GM12892 (cell line): ENCODE measurements at places on chromosomes 2 and 18.

DNA sequence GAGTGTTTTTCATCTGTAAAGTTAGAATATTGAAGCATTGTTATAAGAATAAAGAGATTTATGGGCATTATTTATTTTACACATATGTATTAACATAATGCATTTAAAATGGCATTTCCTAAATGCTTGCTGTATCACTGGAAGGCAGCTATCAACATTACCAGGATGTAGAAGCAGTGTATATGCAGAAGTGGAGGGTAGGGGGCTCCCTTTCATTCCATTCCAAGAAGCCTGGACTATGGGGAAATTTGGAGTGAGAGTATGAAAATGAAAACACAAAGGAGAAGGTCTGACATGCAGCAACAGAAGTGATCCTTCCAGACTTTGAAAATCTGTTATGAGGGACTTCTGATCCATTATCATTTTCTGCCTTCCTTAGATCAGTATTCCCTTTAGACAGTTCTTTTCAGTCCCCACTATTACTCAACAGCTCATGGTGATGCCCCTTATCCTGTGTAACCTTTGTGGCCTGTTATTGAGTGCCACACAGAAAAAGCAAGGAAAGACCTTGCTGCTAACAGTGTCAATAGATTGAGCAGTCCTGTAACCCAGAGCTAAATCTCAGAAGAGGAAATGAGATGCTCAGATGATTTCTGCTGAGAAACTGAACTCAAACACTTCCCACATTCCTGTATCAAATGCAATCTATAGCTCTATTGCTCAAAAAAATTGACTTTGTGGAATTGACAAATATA lies 216.6 kb downstream of the HNMT start:
- DNase-seq, result no peak

DNA sequence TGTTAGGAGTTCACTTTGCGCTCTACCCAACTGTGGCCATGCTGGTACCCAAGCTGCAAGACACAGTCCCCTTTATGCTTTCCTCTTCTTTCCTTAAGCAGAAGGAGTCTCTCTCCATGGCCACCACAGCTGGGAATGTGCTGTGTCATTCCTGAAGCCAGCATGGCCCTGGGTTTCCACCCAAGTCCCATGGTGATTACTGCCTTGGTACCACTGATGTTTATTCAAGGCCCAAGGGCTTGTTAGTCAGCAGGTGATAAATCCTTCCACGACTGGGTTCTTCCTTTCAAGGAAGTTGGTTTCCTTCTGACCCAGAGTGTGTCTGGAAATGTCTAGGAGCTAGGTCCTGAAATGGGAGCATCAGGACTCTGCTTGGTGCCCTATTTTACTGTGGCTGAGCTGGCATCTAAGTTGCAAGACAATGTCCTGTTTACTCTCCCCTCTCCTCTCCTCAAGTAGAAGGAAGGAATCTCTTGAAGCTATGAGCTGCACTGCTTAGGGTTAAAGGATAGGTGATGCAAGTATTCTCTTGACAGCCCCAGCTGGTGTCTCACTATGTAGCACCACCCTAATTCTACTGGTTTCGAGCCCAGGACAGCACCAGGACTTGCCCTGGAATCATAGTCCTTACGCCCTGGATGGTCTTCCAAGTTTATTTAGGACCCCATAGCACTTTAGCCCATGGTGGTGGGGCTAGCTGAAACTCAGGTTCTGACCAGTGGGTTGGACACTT lies 18.7 kb upstream of the NUP35 start:
- no peak for DNase-seq

DNA sequence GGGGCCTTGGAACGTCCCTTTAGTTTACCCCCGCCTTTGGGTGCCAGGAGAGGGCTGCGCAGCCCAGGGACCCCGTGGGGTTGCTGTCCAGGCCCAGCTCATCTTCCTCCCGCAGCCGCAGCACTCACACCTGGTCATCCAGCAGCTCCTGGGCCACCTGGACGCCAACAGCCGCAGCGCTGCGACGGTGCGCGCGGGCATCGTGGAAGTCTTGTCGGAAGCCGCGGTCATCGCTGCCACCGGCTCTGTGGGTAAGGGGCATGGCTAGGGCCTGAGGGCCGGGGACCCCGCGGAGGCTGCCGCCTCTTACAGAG lies 37.2 kb downstream of the POMC start:
- no peak for DNase-seq

GRCh38 chr2:23940718-23941620 lies 706 bp downstream of the UBXN2A start:
- DNase-seq, result no peak

DNA sequence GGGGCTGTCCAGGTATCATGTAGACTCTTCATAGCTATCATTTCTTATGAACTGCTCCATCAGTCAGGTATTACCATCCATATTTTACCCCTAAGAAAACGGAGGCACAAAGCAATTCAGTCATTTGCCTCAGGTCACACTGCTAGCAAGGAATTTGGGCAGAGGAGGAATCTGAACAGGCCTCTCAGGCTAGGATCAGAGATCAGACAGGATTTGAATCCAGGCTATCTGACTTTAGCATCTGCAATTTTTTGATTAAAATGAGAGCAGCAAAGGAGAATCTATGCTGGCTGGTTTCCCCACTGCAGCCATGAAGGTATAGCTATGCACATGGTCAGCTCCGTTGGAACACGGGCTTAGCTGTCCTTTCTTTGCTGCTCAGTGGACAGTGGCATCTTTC lies 60.1 kb downstream of the TACR1 start:
- no peak for DNase-seq

GRCh38 chr18:36298126-36298741 lies 721 bp downstream of the FHOD3 start:
- DNase-seq, result peak; percentile 26

DNA sequence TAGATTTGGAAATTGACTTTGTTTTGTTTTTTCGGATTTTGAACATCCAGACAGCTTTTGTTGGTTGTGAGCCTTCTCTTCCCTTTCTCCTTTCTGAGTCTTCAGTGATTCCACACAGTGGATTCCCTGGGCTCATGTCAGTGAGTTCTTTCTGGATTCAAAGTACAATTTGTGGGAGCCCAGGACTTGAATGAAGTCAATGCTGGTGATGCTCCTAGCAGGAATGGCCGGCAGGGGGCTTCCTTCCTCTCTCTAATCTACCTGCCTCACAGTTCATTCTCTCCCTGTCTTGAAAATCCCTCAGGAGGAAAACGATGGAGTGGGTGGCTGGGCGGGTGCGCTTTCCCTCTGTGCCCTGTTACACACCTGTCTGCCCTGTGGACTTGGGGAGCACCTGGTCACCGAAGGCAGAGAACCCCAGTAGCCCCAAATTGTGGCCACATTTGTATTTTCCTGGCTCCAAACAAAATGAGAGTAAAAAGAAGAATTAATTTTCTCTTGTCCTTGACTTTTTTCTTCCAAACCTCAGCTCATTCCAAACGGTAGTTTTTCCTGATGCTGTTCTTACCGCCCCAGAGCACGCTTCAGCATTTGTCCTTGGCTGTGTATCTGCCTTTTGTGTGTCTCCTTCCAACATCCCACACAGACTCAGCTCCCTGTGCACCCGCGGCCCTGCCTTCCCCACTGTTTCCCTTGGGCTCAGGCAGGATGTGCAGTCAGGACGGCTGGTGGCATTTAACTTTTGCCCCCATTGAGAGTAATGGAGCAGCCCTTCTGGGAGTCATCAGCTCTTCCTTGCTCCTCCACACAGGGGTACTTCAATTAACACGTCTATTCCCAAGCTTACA lies 86.6 kb downstream of the MARCO start:
- no peak for DNase-seq

DNA sequence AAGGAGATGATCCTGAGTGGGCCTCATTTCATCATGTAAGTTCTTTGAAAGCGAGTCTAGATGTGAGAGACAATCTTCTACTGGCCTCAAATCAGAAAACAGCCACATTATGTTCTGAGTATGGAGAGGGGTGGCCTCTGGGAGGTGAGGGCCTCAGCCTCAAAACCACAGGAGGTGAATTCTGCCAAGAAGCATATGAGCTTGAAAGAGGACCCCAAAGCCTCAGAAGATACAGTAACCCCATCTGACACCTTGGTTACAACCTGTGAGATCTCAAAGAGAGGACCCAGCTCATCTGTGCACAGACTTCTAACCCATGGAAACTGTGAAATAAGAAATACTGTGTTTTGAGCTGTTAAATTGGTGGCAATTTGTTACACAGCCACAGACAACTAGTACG lies 200.1 kb downstream of the ARHGAP15 start:
- DNase-seq, result no peak

GRCh38 chr2:219918254-219918653 lies 290.8 kb downstream of the SLC4A3 start:
- no peak for DNase-seq

DNA sequence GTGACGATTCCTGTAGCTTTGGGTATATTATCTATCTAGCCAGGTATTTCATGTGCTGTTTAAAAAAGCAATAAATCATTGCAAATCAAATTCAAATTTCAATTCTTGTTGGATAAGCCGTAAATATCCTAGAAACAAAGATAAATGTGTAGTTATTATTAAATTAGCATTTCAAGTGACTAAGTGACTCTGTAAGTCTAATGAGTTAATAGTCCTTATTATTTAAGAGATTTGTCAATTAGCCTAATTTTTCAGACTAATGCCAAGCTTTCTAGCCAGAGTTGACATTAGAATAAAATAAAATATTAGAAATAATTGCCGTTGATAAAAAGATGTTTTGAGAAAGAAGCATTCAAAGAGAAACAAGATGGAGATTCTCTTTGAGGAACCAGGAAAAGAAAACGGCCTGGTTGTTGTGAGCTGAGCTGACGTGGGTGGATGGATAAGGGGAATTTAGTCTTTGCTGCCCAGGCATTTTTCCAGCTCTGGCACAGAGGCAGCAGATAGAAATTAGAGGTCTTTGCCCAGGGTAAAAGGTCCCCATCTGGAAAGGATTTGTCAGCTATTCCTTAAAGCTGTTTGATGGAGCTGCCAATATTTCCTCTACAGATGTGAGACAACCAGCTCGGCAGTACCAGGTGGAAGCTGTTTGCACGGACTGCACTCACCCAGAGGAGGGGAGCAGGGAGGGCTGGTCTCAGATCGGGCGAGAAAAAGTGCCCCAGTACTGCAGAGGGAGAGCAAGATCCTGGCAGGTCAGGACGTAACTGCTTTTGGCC lies 117.3 kb upstream of the SEC11C start:
- DNase-seq, result no peak

- DNase-seq, result no peak
Observed at GRCh38 chr2:157359628-157360027, 34.0 kb upstream of the ERMN start.

- DNase-seq, result no peak
Observed at GRCh38 chr2:63403820-63404219, 184.5 kb downstream of the WDPCP start.

DNA sequence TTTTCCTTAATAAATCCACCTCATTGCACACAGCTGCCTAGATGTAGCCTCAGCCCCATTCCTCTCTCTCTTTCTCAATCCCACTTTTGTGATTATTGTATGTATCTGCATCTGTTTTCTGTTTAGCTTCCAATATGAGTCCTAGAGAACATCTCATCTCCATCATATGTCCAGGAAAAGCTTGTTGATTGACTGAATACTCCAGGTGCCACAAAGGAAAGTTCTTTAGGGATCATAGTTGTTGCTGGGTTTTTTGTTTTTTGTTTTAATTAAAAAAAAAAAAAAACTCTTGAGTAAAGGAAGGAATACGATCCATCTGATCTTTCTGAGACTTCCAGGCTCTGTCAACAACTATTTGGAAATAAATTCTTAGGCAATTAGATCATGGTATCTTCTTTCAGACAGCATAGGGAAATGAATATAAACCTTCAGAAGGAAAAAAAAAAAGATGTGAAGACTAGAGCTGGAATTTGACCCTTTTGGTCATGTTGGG lies 42.5 kb downstream of the KIAA2012 start:
- DNase-seq, result no peak

DNA sequence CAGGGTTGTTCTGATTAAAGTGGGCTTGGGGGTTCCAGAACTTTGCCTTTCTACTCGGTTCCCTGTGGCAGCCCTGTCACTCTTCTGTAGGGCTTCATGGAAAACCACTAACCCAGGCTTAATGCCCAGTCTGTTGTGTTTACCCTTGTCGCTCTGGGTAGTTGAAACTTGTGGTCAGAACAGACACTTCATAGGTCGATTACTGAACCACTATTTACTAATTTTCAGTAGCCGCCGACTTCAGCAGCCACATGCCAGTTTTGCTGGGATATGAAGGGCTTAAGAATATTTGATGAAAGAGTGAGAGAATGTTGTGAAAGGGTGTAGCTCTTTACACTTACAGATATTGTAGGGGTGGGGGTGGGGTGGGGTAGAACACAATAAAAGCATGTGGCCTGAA lies 362.3 kb downstream of the RND3 start:
- no peak for DNase-seq

- no peak for DNase-seq
Observed at GRCh38 chr18:72444798-72445155, 99.4 kb downstream of the CBLN2 start.

DNA sequence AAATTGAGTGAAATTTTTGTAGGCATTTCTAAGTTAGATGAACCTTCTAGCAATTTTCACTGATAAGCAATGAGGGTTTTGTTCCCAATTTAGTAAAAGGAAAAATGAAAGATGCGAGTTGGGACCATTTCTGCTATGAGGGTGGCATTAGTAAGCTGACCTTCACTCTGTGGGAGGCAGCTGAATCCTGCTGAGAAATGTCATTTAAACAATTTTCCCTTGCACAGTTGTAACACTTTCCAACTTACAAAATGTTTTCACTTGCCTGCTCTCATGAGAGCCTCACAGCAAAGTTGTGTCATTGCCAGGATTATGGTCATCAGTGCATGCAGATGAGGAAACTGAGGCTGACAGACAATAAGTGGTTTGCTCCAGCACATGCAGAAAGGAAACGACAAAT lies 527.7 kb downstream of the TNS1 start:
- DNase-seq, result no peak

- no peak for DNase-seq
Observed at GRCh38 chr18:58051765-58052460, 7.9 kb downstream of the NEDD4L start.

- peak; percentile 4 for DNase-seq
Observed at GRCh38 chr2:217798743-217799562, 203.8 kb downstream of the TNS1 start.

DNA sequence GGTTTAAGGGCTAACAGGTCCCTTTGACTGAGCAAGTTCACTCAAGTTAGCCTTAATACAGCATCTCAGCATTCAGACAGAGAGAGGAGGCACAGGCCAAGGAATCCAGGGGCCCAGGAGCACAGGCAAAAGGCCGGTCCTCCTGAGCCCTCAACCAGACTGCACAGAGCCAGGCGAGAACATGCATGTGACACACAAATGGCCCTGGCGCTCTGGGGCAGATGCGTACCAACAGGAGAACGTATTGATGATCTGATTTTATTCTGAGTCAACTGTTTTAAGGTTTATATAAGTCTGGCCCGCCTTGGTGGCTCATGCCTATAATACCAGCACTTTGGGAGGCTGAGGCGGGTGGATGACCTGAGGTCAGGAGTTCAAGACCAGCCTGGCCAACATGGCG lies 34.9 kb downstream of the KCNIP3 start:
- no peak for DNase-seq

GRCh38 chr2:24206714-24207113 lies 31.9 kb downstream of the FAM228A start:
- no peak for DNase-seq

DNA sequence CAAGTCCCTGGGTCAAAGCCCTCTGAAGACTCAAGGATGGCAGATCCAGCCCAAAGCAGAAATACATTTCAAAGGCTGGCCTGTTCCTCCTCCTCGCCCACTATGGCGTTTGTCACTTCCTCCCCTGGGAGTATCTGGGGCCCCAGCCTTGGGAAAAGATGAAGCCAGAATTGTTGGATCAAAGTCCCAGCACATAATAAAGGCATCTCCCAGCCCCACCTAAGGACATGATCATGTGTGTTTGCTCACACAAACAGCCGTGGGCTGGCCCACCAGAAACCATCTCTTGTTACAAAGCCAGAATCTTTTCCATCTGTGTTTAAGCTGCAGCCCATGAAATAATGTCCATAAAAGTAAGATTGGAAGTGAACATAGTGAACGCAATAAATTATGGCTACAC lies 50.1 kb upstream of the HAAO start:
- DNase-seq, result no peak
